Astrocyte (in vitro differentiated cells and primary cell): ENCODE measurements at places on chromosomes 13 and 19.
A peak's percentile ranks its signal among the peaks of the same experiment; 100 is the strongest.

- peak; percentile 43 for DNase-seq
These were observed 337.7 kb downstream of the KCNRG start for GRCh38 chr13:50352720-50353480.

GRCh38 chr13:110047496-110047895 lies 259.5 kb downstream of the COL4A1 start:
- DNase-seq = peak; percentile 99

- no peak for DNase-seq
These were observed 3.9 kb downstream of the FBXO17 start for GRCh38 chr19:38971672-38972071.

DNA sequence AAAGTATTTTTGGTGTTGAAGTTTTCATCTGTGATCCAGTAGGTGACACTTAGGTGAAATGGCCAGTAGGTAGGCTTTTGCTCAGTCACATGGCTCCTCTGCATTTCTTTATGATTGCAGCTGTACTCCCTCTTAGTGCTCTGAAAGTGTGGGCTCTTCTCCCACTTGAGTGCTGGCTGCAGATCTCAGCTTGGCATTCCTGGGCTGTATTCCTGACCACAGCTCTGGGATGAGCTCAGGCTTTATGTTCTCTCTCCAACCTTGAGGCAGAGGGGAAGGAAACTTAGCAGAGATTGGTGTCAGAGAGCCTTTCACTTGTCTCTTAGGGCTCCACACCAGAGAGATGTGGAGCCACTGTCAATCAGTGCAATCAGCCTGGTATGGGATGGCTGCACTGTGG lies 254.3 kb downstream of the NDFIP2 start:
- peak; percentile 68 for DNase-seq

DNA sequence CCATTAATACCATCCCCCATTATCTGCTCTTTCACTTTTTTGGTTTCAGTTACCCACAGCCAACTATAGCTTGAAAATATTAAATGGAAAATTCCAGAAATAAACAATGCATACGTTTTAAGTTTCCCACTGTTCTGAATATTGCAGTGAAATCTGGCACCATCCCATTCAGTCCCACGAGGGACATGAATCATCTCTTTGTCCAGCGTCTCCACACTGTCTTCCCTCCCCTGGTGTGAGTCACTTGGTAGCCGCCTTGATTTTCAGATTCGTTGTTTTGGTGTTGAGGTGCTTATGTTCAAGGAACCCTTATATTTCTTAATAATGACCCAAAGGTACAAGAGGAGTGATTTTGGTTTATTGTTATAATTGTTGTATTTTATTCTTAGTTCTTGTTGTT lies 246.1 kb downstream of the DCT start:
- DNase-seq = peak; percentile 91

DNA sequence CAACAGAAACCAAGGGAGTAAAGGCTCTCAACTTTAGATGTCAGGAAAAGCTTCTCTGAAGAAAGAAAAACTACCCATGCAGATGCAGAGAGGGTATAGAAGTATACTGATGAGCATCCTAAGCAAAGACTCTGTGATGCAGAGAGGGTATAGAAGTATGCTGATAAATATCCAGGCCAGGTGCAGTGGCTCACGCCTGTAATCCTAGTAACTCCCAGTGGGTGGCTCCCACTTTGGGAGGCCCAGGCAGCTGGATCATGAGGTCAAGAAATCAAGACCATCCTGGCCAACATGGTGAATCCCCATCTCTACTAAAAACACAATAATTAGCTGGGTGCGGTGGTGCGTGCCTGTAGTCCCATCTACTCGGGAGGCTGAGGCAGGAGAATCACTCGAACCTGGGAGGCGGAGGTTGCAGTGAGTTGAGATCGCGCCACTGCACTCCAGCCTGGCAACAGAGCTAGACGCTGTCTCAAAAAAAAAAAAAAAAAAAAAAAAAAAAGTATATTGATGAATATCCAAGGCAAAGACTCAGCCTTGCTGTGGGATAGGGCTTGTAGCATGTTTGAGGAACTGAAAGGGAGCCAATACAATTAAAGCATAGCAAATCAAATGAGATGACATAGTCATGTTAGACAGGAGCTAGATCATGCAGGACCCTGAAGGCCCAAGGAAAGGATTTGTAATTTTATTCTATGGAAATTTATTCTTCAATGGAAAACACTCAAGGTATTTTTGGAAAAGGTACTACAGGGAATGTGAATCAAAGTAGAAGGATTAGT lies 14.9 kb downstream of the UBL3 start:
- no peak for DNase-seq

GRCh38 chr19:1087813-1088415 lies 7.3 kb downstream of the POLR2E start:
- DNase-seq = no peak

DNA sequence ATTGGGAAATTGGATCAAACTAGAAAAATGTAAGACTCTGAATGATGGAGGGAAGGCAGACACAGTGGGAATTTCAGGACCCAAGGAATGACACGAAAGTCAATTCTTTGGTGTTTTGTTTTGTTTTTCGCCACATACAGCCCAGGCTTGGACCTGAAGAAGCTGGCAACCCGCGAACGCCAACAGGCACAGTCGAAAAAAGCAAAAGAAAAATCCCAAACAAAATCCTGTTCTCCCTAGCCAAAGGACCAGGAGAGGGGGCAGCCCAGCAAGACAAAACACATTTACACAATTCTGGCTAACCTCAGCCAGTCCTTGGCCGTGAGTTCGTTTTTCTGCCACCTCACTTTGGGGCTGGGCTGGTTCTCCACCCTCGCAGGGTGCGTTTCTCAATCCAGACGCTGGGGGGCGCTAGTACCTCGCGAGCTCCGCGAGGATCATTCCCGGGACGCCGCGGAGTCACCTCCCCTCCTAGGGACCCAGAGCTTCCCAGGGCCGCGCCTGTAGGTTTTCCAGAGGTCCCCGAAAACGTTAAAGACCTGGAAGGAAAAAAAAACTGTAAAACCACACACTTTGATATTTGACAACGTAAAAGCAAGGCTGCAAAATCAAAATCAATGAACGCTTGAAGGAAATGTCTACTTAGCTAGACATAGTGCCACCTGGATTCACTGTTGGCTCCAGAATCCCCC lies 34.9 kb upstream of the TPM4 start:
- DNase-seq = peak; percentile 17

DNA sequence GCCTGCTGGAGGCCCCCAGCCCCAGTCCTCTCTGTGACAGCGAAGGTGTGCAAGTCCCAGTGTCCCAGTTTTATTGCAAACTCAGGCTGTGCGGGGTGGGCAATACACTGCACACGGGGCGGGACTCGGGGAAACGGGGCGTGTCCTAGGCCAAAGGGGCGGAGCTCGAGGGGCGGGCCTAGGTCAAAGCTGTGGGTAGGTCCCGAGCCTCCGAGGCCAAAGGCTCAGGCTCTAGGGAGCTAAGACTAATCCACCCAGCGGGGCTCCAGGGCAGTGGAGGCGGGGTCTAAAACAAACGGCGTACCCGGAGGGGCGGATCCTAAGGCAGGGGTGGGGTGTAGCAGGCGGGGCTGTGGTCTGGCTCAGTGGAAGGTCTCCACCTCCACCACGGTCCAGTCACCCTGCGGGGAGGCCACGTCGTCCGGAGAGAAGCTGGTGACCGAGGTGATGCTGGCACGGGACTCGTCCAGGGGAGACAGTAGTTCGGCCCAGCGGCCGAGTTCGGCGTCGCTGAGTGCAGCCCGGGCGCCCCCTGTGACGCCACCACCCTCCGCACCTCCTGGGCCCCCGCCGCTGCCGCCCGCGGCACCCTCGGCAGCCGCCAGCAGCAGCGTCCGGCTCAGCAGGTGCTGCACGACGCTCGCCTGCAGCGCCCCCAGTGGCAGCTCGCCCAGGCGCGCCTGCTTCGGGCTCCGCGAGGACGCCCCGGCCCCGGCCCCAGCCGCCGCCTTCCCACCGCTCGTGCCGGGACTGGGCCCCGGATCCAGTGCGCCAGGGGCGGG lies 5.3 kb downstream of the PRR36 start:
- DNase-seq = no peak

- DNase-seq = no peak
These were observed 12.9 kb downstream of the TPP2 start for GRCh38 chr13:102609696-102610095.

DNA sequence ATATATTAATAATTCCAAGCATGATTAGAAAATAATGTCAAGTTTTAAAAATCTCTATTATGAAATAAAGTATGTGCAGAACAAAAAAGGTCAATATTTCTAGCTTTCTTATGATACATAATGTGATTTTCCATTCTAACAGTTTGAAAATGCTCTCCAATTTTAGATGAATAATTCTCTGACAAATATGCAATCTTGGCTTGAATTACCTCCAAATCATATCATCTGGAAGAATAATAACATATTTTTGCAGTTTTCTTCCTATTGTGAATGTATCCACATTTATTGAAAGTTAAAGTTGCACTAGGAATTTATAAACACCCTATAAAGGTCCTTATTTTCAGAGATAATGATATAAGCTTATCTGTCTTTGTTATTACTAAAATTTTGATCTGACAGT lies 548.5 kb upstream of the SLC10A2 start:
- DNase-seq = no peak

DNA sequence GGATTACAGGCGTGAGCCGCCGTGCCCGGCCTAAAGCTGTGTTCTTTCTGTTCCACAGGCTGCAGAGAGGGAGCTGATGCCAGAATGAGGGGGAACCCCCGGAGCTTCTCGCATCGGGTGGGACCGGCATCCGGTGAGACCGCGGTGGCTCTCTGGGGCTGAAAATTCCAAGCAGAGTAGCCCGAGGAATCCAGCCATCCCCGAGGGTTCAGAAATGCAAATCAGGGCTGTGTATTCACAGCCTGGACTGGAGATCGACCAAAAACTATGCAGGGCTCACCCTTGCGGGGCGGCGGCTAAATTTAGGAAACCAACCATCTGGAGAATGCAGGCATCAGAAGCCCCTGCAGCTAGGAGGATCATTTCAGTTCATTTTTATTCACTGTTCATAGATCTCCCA lies 99.2 kb downstream of the GNG7 start:
- DNase-seq = peak; percentile 79

GRCh38 chr19:41595890-41596280 lies 19.9 kb downstream of the CEACAM21 start:
- DNase-seq = no peak

DNA sequence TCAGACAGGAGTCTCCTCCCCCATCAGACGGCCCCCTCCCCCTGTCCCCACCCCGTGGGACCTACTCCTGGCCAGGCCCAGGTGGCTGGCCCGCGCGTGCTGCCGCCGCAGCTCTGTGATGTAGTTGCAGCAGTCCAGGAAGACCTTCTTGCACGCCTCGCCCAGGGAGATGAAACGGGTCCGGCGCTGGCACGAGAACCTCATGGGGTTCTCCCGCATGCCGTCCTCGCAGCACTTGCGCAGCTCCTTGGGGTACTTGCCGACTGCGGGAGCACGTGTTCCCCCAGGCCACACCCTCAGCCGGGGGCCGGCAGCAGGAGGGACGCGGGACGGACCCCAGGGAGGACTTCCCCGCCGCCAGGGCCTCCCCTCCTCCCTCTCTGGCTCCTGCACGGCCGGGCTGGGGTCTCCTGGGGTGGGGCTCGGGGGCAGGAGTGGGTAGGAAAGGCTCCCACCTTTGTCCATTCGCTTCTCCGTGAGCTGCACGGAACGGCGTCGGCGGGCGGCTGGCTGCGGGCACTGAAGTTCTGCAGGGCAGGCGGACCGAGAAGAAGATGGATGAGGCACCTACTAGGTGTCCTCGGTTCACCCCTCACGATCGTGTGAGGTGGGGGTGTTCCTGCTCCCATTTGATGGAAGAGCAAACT lies 13.3 kb downstream of the C3 start:
- no peak for DNase-seq

GRCh38 chr13:97240788-97241734 lies 18.9 kb downstream of the MBNL2 start:
- DNase-seq = no peak

- DNase-seq = no peak
These were observed 50.4 kb downstream of the MYO9B start for GRCh38 chr19:17125728-17126677.

DNA sequence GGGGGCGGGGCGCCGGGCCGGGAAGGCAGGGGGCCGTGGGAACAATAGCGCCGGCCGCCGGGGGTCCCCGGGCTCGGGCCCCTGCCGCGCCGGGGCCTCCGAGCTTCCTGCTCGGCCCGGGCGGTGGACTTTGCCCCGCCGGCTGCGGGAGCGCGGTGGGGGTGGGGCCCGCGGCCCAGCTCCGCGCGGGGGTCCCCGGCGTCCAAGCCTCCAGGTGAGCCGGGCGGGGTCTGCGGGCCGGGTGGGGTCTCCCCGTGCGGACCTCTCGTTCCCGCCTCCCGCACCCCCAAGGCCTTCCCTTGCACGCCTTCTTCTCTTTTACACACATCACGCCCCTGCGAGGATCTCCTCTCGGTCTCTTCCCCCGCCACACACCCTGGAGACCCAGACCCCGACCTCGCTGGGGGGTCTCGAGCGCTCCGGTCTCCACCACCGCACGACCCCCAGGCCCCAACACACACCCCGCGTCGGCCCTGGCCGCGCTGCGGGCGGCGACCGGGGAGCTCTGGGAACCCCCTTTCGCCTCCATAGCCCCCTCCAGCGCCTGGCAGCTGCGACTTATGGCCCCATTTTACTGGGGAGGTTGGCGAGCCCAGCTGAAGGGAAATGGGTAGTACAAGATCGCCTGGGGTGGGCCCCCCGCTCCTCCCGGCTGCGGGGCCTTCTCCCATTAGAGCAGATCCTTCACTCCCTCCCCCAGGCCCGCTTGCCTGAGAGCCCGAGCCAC lies 711 bp downstream of the CAMSAP3 start:
- DNase-seq = no peak

GRCh38 chr19:46984077-46985010 lies 35.3 kb upstream of the NPAS1 start:
- peak; percentile 72 for DNase-seq

GRCh38 chr13:67136157-67136556 lies 94.0 kb downstream of the PCDH9 start:
- no peak for DNase-seq

- DNase-seq = peak; percentile 83
These were observed at the start of gene AXL for GRCh38 chr19:41218615-41219507. AXL (plus strand) TSS chr19:41219223; CDS start chr19:41219393, 170 bp downstream.
